ENCODE measurements at places on chromosomes 6 and 20. TPM values are rescaled to one million over a fixed set of nuclear protein-coding genes. Genes with fewer than 3 reads are reported as not detected.

- peak overlapping the region; percentile 78 for H3K27ac ChIP-seq
- H3K4me3 ChIP-seq, result peak overlapping the region; percentile 74
- H3K4me1 ChIP-seq, result no peaks in the 10 kb centered on the region
- H3K27me3 ChIP-seq, result no peaks in the 10 kb centered on the region
- DNase-seq, result no peak
Observed at GRCh38 chr20:64062276-64062595, 762 bp upstream of the TCEA2 start.

GRCh38 chr6:13710552-13711323, 897 bp downstream of the RANBP9 start:
- H3K4me1 ChIP-seq, result peaks cover 10% of the 10 kb centered on the region
- H3K36me3 ChIP-seq, result no peaks in the 10 kb centered on the region
- H3K27me3 ChIP-seq, result no peaks in the 10 kb centered on the region

DNA sequence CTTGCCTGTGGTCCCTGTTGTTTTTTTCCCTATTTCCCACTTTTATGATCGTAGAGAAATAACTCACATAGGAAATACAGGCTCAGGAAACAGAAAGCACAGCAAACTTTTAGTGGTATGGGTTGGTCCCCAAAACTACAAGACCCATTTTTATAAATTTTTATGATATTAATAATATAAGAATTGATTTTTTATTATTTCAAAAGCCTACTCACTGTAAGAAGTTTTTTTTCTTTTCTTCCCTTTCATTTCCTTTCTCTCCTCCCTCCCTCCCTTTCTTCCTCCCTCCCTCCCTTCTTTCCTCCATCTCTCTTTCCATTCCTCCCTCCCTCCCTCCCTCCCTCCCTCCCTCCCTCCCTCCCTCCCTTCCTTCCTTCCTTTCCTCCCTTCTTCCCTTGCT, 141.5 kb downstream of the ZDHHC14 start:
- H3K36me3 ChIP-seq, result no peaks in the 10 kb centered on the region
- no peak for DNase-seq
- no peak overlapping the region for H3K27ac ChIP-seq
- H3K4me3 ChIP-seq, result no peak overlapping the region

GRCh38 chr20:48321271-48321670, 506.5 kb downstream of the PREX1 start:
- no peak overlapping the region for H3K27ac ChIP-seq
- no peaks in the 10 kb centered on the region for H3K36me3 ChIP-seq
- DNase-seq, result no peak
- H3K27me3 ChIP-seq, result no peaks in the 10 kb centered on the region

DNA sequence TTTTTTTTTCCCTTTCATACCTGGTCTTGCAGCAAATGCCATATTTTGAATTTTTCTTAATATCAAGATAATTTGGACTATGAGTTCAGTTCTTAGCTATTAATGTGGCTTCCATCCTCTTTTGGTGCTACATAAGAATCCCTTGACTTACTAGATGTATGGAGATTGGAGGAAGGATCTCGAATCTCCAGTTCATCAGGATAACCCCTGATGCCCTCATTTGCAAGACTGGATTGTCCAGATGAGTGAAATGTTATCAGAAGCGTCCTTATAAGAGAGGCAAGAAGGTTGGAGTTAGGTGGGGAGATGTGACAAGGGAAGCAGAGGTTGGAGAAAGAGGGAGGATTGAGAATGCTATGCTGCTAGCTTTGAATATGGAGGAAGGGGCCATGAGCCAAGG, 499.6 kb upstream of the SYNCRIP start:
- no peak overlapping the region for H3K4me3 ChIP-seq
- no peaks in the 10 kb centered on the region for H3K27me3 ChIP-seq
- H3K27ac ChIP-seq, result no peak overlapping the region
- DNase-seq, result no peak
- no peaks in the 10 kb centered on the region for H3K36me3 ChIP-seq

GRCh38 chr20:1848373-1848772, 46.8 kb upstream of the SIRPA start:
- no peak overlapping the region for H3K4me3 ChIP-seq
- no peaks in the 10 kb centered on the region for H3K27me3 ChIP-seq

DNA sequence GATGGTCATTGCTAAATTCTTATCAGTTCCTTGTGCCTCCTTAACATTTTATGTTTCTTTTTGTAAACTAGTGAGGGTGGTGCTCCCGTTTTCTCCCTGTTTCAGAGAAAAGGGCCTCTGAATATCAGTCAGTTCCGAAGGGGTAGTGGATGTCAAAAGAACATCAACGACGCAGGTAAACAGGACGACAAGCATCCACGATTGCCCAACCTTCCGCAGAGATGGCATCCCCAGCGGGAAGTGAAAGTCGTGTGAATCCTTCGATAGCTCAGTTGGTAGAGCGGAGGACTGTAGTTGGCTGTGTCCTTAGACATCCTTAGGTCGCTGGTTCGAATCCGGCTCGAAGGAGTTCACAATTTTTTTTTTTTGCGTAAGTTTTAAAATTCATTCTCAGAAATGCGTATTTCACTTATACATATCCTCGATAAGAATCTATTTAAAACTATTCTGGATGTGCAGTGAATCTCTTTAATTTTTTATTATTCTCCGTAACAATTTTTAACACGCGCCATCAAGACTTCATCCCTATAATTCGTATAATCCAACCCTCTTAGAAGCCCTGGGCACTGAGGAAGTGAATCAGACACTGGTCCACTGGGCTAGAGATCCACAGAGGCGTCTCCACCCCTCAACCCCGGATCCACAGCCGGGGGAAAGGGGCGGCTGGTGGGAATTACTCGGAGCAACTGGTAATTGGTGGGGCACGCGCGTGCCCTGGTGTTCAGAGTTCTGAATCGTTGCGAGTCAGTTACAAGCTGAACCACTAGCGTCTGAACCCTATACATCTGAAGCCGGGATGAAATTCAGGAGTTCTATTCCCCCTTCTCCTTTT, 27.9 kb upstream of the ABT1 start:
- no peaks in the 10 kb centered on the region for H3K4me1 ChIP-seq
- peak overlapping the region; percentile 90 for H3K4me3 ChIP-seq

GRCh38 chr6:79802657-79803300, 144.6 kb downstream of the ELOVL4 start:
- H3K27ac ChIP-seq, result no peak overlapping the region
- H3K4me3 ChIP-seq, result no peak overlapping the region
- H3K36me3 ChIP-seq, result no peaks in the 10 kb centered on the region
- DNase-seq, result no peak
- H3K27me3 ChIP-seq, result no peaks in the 10 kb centered on the region

DNA sequence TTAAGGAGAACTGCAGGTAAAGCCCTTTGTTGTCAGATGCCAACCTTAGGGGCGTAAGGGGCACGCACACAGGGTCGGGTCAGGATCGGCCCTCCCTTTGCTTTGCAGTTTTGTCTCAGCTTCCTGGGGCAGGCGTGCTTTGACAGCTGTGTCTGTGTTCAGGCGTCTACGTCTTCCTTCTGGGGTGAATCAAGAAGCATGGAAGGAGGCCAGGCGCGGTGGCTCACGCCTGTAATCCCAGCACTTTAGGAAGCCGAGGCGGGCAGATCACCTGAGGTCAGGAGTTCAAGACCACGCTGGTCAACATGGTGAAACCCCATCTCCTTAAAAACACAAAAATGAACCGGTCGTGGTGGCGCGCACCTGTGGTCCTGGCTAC, 1.3 kb downstream of the ZGPAT start:
- H3K36me3 ChIP-seq, result peaks cover 4% of the 10 kb centered on the region
- H3K4me3 ChIP-seq, result no peak overlapping the region
- H3K4me1 ChIP-seq, result peaks cover 17% of the 10 kb centered on the region

GRCh38 chr6:116060572-116061283, at the start of gene FRK:
TSS of gene FRK (minus strand) at chr6:116060891. CDS start at chr6:116060311, 580 bp downstream.
- H3K4me3 ChIP-seq, result peak within 1 kb of the TSS; percentile 51
- H3K4me1 ChIP-seq, result peaks cover 19% of the 10 kb centered on the region
- DNase-seq, result no peak

DNA sequence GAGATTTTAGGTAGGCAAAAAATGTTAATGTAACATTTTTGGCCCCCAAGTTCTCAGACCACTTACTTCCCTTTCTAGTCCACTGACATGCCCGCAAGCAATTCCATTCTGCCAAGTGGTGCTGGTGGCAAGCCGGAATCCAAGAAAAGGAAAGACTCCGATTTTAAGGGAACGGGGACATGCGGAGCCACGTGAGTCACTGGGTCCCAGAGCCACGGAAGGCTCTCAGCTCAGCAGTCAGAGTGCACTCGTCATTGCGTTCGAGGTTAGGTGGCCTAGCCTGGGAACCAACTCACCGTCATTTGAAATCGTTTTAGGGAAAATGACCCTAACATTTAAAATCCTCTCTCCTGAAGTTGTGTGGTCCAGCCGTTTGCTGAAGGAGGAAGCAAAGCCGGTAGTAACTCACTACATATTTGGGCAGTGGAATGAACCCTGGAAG, 711 bp upstream of the SIRT5 start:
- H3K4me3 ChIP-seq, result peak overlapping the region; percentile 75
- H3K36me3 ChIP-seq, result no peaks in the 10 kb centered on the region
- H3K27ac ChIP-seq, result peak overlapping the region; percentile 54
- DNase-seq, result peak; percentile 67
- no peaks in the 10 kb centered on the region for H3K4me1 ChIP-seq

DNA sequence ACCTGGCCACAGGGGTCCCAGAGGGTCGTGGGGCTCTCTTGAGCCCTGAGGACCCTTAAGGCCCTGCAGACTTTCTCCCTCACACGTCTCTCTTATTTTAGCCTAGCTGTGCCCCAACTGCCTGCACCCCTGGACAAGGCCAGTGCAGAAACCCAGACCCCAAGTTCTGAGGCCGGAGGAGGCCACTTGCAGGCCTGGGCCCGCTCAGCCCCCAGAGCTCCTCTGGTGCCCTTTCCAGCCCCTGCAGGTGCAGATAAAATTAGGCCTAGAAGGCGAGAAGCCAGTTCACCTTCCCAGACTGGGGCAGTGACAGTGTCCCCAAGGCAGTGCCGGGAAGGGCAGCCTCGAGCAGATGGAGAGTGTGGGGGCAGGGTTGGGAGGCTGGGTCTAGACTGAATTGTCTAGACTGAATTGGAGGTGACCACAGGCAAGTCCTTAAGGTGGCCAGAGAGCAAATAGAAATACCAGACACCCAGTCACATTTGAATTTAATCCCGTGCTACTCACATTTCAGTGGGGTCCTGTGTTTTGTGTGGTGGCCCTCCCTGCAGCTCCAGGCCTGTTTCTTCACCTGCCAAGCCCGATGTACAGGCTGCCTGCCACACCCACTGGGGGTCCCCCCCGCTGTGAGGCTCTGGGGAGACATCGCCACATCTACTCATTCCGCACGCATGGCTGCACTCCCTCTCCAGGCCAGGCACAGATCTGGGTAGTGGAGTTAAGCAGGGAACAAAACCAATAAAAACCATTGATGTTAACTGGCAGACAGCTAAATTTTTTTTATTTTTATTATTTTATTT, 8.6 kb upstream of the IP6K3 start:
- DNase-seq, result peak; percentile 68
- H3K4me3 ChIP-seq, result no peak overlapping the region
- H3K27me3 ChIP-seq, result no peaks in the 10 kb centered on the region

GRCh38 chr6:54910431-54910884, 63.9 kb downstream of the FAM83B start:
- no peaks in the 10 kb centered on the region for H3K4me1 ChIP-seq
- H3K27ac ChIP-seq, result no peak overlapping the region
- no peak overlapping the region for H3K4me3 ChIP-seq

GRCh38 chr20:46218656-46219055, 89.6 kb downstream of the CDH22 start:
- H3K36me3 ChIP-seq, result no peaks in the 10 kb centered on the region
- no peak for DNase-seq
- H3K4me3 ChIP-seq, result no peak overlapping the region
- no peaks in the 10 kb centered on the region for H3K27me3 ChIP-seq

DNA sequence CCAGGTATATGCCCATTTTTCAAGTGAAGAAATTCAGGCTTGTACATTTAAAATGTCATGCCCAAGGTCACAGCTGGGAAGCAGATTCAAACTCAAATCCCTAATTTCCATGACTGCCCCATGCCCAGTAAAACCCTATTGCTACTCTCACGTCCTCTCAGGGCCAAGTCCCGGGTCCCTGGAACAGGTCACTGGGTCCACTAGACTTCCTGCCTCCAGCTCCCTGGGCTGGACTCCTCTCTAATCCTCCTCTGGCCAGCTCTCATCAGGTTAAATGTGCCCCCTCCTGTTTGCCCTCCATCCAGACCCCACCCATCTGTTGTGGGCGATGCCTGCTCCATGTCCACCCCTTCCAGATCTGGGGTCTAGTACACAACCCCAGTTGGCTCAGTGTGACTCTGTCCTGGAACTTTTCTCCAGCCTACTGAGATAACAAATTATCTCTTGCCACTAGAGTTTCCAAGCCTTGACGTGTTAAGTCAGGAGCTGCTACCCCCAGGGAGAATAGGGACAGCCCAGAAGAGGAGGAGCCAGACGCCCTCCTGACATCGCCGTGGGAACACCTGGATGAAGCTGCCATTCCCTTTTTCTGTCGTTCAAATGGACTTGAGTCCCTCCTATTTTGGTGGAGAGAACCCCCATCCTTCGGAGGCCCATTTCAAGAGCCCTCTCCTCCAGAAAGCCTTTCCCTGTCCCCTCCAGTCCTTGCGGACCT, 3.7 kb upstream of the SPDEF start:
- no peaks in the 10 kb centered on the region for H3K36me3 ChIP-seq
- no peak overlapping the region for H3K4me3 ChIP-seq
- no peak overlapping the region for H3K27ac ChIP-seq
- no peaks in the 10 kb centered on the region for H3K27me3 ChIP-seq
- DNase-seq, result no peak

GRCh38 chr6:1416191-1416760, 26.9 kb downstream of the FOXF2 start:
- no peak for DNase-seq
- H3K4me3 ChIP-seq, result no peak overlapping the region
- no peaks in the 10 kb centered on the region for H3K36me3 ChIP-seq
- no peak overlapping the region for H3K27ac ChIP-seq
- H3K4me1 ChIP-seq, result no peaks in the 10 kb centered on the region

GRCh38 chr6:14310960-14311359, 193.4 kb downstream of the CD83 start:
- peak; percentile 57 for DNase-seq
- no peak overlapping the region for H3K4me3 ChIP-seq
- peaks cover 2% of the 10 kb centered on the region for H3K4me1 ChIP-seq
- H3K27ac ChIP-seq, result peak overlapping the region; percentile 66

The CDH4 gene
- total RNA-seq, result 1.1 TPM

The BACH2 gene
- 6.9 TPM for total RNA-seq

The LST1 gene
- total RNA-seq, result 31.5 TPM

The SYNGAP1 gene
- total RNA-seq, result 17.8 TPM

The AGER gene
- 13.0 TPM for total RNA-seq

The ULBP1 gene
- 0.72 TPM for total RNA-seq
